AML-193 (cell line): ENCODE measurements at places on chromosomes 7 and 10.
A peak's percentile ranks its signal among the peaks of the same experiment; 100 is the strongest.

DNA sequence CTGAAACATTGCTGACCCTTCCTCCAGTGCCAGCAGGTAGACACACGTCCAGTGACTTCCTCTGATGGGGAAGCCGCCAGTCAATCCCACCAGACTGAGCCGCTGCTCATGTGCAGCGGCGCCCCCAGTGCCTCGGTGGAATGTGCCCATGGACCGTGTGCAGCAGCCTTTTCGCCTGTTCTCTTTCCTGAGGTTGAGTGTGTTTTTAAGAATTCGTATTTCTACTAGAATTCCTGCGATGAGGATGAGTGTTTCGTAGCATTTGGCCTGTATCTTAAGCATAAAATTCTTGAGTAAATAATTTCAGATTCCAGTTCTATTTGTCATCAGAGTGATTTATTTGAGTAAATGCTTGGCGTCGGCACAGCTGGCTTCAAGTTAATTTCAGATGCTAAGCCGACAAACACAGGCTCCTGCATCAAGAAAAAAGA lies 35.4 kb downstream of the BNIP3 start:
- DNase-seq = no peak

- no peak for DNase-seq
These were observed 198.4 kb upstream of the KIAA1217 start for GRCh38 chr10:24010436-24010970.

DNA sequence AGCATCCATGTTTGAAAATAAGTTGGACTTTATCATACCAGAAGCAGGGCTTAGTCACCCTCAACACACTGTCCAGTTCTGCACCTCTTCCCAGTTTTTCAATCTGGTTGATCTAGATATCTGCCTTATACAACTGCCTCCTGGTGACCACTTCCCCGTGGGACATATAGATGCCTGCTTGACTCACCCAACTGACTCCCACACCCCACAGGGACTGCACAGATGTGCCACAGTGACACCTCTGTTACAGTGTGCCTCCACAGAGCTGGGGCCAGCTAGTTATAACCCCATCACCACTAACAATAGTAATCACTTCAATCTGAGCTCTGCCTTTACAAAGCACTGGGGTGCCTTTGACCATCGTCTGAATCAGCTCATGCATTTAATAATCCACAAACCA lies 82.6 kb upstream of the AOAH start:
- no peak for DNase-seq

DNA sequence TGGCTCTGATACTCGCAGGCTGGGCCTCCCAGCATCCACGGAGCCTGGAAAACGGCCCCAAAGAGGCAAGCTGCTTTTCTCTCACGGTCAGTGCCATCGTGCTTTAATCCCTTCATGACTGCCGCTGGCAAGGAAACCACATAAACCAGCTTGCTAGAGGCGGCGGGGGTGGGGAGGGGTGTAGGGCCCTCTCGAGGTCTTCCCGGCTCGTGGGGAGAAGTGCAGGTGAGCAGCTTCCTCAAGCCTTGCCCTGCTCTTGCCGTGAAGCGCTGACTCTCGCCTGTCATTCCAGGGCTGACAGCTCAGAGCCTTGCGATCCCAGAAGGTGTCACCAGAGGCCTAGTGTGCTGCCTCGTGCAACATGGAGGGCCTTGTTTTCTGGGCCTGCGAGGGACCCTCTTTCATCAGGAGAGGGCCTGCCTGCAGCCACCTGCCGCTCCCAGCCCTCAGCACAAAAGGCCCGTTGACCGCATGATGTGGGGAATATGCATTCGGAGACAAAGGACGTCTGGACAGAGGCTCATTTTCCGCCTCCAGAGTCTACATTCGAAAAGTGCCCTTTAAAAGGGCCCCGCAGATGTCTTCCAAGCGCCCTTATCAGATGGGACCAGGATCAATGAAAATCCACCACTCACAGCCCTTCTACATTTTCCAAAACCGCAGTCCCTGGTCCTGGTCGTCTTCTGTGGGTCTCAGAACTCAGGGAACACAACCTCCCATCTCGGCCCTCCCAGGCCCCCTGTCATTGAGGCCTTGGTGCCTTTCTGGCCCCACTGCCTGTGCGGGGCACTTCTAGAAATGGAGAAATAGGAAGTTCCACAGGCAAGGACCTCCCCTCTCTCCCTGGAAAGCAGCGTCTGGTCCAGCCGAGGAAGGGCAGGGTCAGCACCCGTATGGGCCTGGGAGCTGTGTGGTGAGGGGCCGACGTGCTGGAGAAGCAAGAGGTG lies 58.7 kb downstream of the ZRANB1 start:
- no peak for DNase-seq

DNA sequence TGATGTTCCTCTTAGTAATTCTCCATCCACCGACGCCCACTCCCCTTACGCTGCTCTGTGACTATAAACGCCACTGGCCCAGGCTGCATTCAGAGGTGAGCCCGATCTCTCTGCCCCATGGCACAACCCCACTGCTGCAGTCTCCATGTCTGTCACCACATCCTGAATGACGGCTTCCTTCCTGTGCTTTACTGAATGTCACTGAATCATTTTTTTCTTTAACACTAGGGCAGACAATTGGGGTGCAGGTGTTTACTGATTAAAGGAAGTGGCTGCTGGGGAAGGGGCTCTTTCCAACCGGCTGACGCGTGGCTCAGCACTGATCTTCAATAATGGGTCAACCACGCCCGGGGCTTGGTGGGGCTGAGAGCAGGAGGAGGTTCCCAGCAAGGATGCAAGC lies 208.3 kb downstream of the USP6NL start:
- DNase-seq = peak; percentile 54

DNA sequence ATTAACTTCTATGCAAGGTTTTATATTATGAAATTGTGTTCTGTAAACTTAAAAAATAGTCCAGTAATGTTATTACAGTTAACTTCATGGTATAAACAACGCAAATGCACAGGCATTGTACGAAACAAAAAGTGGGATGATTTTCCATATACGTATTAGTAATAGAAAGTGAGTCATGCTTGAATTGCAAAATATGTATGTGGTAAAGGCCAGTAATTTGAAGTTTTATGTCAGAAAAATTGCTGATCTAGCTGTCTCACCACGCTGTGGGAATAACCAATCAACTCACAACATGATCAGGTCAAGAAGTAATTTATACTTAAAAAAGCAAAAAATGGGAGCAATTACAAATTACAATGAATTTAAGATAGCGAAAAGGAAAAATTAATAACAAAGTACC lies 37.0 kb upstream of the GLI3 start:
- no peak for DNase-seq

GRCh38 chr10:71778071-71778825 lies 4.9 kb upstream of the VSIR start:
- no peak for DNase-seq

GRCh38 chr10:80365510-80365909 lies 8.9 kb downstream of the DYDC2 start:
- no peak for DNase-seq

DNA sequence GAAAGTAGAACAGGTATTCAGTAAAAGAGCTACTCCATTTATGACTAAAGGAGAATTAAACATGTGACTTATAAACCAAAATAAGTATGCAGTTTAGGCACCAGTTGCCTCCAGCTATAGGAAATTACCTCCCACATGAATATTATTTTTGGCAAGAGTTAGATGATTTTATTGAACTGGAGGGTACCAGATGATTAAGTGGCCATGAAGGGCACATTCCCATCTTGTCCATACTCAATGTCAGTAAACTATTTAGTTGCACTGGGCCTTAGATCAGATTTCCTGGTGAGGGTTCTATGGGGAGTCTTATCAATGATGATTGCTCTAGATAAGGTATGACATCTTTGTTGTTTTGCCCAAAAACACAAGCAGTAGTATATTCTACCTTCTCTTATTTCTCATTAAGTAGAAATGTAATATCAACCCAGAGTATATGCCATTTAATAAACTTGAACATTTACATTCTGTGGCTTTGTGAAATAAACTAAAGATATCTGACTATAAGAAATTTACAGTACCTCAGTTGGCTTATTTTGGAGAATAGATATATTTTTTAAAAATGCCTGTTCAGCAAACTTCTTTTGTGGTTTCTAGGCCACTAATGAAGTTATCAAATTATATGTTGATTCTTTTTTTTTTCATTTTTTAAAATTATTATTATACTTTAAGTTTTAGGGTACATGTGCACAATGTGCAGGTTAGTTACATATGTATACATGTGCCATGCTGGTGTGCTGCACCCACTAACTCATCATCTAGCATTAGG lies 145.3 kb downstream of the SEMA3A start:
- no peak for DNase-seq

GRCh38 chr7:524800-525199 lies 5.2 kb upstream of the PDGFA start:
- DNase-seq = no peak

- DNase-seq = peak; percentile 35
These were observed 256.7 kb downstream of the AGMO start for GRCh38 chr7:15305002-15305600.

DNA sequence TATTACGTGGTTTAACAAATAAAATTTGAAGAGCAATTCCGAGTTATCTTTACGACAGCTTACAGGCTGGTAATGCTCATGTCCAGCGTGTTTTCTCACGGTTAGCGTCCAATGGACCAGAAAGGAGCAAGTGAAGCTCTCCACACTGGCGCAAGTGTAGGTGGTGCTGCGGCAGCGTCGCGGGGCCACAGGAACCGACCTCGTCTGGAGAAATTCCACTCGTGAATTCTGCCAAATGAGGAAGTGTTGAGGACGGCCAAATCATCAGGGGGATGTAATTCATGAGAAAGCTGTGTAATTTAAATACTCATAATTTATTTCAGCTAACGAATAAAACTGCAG lies 350 bp upstream of the ZNF37A start:
- no peak for DNase-seq

DNA sequence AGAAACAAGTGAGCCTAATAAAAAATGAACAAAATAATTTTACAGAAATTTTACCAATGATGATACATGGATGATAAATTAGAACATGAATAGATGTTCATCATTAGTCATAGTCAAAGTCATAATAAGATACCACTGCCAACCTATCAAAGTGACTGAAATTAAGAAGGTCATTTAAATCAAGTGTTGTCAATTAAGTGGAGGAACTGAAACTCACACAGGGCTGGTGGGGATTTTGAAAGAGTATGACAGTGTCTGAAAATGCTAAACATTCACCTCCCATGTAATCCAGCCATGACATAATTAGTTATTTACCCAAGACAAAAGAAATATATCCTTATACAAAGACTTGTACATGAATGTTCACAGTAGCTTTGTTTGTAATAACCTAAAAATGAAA lies 57.1 kb upstream of the DYNC1I1 start:
- no peak for DNase-seq

DNA sequence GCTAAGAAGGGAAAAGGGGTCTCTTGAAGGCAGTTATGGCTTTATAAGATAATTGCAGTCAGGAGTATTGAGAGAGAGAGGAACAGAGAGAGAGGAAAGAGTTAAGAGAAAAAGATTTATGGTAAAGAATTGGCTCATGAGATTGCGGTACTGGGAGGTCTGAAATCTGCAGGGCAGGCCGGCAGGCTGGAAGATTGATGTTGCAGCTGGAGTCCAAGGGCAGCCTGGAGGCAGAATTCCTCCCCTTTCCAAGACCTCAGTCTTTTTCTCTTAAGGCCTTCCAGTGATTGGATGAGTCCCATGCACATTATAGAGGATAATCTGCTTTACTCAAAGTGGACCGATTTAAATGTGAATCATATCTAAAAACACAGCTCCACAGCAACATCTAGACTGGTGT lies 68.4 kb downstream of the HACD1 start:
- DNase-seq = no peak

GRCh38 chr10:63677001-63677400 lies 155.8 kb downstream of the REEP3 start:
- no peak for DNase-seq

DNA sequence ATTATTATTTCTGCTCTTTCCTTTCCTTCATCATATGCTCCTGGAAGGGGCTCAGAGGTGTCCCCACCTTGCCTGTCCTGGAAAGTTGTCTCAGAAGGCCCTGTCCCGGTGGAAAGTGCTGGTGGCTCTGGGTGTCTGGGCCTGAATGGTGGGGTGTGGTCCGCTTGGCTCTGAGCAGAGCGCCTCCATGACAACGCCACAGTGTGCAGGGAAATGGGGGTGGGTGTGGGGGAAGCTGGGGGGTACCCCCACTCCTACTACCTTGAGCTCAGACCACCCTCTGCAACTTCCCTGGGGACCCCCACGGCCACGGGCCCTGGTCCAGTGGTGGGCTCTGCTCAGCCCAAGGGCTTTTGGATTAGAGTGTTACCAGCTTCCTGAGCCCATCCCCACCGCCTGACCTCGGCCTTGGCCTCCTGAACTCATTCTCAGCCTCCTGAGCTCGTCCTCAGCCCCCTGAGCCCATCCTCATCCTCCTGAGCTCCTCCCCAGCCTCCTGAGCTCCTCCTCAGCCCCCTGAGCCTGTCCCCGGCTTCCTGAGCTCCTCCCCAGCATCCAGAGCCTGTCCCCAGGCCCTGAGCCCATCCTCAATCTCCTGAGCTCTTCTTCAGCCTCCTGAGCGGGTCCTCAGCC lies 106.4 kb upstream of the FAM20C start:
- DNase-seq = no peak

DNA sequence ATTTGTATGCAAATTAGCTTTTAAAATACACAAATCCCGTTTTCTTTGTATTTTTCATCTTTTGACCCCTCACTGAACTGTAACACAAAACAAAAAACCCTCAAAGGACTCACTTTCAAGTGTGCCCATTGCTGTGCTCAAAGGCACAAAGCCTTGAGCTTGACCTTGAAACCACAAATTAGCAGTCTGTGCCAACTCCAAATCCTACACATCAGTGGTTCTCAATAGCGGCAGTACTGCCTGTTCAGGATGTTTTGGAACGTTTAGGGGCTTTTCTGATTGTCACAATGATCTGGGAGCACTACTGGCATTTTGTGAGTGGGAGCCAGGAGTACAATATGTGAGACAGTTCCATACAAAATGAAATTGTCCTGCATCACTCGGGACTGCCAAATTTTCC lies 55.5 kb downstream of the KDM7A start:
- no peak for DNase-seq
